ENCODE measurements at places on chromosomes 5 and 9. TPM values are rescaled to one million over a fixed set of nuclear protein-coding genes. Genes with fewer than 3 reads are reported as not detected.

IL13 gene
- total RNA-seq, result not detected

PCDHGA6 gene
- 0.13 TPM for total RNA-seq

PCDHB10 gene
- not detected for total RNA-seq

UBE2QL1 gene
- total RNA-seq, result 0.13 TPM

SLC6A19 gene
- not detected for total RNA-seq

MCTP1 gene
- 7.3 TPM for total RNA-seq

NAIF1 gene
- 8.4 TPM for total RNA-seq

MYMK gene
- not detected for total RNA-seq

ODF2 gene
- total RNA-seq, result 30.1 TPM

FOXD1 gene
- 17.5 TPM for total RNA-seq

FOXD4L5 gene
- not detected for total RNA-seq

GKAP1 gene
- 5.8 TPM for total RNA-seq

SLC36A3 gene
- not detected for total RNA-seq

CRHBP gene
- 0.24 TPM for total RNA-seq

GPX8 gene
- total RNA-seq, result 38.5 TPM

NMUR2 gene
- not detected for total RNA-seq

FAM163B gene
- total RNA-seq, result not detected

SEMA5A gene
- total RNA-seq, result not detected

ZDHHC11B gene
- 1.3 TPM for total RNA-seq

RNF183 gene
- not detected for total RNA-seq

PCDHB16 gene
- 0.05 TPM for total RNA-seq

PCDHGA5 gene
- total RNA-seq, result 0.11 TPM

FSTL4 gene
- 4.0 TPM for total RNA-seq

NEUROG1 gene
- total RNA-seq, result not detected

SOX30 gene
- total RNA-seq, result 0.07 TPM

MEGF10 gene
- total RNA-seq, result not detected

ZBED3 gene
- total RNA-seq, result 2.5 TPM

Data from A549 treated with CpdA at 1 μM for 4 hours (cell line).